ENCODE measurements at places on chromosomes 16 and 17.

DNA sequence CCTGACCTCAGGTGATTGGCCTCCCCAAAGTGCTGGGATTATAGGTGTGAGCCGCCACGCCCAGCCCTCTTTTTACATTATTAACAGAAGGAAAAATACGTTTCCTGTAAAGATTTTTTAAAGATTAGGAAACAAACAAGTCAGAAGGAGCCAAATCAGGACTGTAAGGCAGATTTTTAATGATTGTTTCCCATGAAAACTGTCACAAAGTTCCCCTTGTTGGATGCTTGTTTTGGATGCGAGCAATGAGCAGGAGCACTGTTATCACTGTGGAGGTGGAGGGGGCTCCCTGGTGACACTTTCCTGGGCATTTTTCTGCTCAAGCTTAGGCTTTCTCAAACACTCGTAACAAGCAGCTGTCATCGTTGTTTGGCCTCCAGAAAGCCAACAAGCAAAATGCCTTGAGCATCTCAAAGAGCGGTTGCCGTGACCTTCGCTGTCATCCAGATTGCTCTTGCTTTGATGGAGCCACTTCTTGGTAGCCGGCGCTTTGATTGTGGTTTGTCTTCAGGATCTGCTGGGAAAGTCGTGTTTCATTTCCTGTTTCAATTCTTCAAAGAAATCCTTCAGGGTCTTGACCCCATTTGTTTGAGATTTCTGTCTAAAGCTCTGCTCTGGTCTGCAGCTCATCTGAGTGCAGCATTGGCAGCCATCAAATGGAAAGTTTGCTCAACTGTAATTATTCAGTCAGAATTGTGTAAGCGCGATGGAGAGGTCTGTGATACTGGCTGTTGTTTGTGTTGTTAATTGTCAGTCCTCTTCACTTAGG is 128.7 kb downstream of the RPTOR start:
- no peak for DNase-seq

- peak; percentile 68 for DNase-seq
These were observed 39.5 kb upstream of the CIBAR2 start for GRCh38 chr16:85151603-85152413.

- no peak for DNase-seq
These were observed 1.0 kb upstream of the SLC38A8 start for GRCh38 chr16:84043486-84044117.

DNA sequence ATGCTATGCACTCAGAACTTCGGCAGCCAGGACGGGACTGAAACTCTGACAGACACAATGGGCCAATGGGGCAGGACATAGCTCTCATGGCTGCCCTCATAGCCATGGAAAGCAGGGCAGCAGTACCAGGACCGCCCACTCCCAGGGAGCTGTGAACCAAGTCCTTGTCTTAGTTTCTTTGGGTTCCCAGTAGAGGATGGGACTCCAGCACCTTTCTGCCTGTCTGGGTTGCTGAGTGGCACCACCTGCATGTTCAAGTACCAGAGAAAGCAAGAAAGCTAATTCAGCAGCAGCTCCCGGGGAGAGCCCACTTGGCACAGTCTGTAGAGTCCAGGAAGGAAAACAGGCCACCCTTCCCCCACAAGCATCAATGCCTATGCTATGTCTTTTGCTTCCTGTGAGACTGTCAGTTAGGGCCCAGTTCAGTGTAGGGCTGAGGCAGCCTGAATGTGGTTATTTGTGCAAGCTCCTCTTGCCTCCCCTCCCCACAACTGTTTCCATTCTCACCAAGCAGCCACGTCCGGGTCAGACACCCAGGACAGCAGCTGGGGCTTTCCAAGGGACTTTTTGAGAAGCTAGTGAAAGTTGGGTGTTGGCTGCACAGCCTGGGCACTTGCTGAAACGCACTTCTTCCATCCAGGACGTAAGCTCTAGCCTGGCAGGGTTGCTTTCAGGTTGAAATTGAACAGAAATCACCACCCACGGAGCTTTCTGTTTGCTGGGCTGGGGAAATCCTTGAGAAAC is 7.8 kb downstream of the SUPT4H1 start:
- no peak for DNase-seq

- peak; percentile 32 for DNase-seq
These were observed 10.0 kb downstream of the PITPNC1 start for GRCh38 chr17:67386965-67387551.
